ENCODE measurements at places on chromosomes 5 and 9.

GRCh38 chr9:32969270-32969669, 32.2 kb downstream of the APTX start:
- DNase-seq, result no peak

- DNase-seq, result peak; percentile 62
Observed at GRCh38 chr9:33415501-33416038, 13.2 kb upstream of the AQP7 start.

DNA sequence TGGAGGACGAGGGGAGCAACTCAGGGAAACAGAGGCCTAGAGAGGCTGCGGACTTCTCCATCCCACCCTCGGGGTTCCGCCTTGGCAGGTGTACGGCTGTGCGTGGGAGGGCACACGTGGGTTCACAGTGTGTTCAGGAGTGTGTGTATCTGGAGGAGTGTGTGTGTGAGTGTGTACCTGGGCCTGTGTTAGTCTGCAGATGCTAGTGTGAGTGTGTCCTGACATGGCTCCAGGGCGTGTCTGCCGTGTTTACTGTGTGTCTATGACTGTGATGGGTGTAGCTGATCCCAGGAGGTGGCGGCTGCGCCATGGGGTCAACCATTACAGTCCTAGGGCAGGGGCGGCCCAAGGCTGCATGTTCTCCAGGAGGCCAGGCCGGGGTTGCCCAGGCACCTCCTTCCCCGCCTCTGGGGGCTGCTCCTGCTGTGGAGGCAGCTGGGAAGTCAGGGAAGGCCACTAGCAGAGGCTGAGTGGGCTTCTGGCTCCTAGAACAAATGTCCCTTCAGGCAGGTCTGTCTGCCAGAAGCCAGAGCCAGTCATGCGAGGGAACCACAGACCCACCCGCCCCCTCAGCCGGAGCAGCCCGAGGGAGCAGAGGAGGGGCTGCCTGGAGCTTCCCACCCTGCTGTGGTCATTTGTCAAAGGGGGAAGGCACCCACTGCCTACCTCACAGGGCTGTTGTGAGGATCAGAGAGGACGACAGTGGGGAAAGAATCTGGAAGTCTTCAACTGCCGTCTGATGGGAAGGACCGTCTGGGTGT, 21.4 kb downstream of the CRB2 start:
- no peak for DNase-seq

- DNase-seq, result no peak
Observed at GRCh38 chr5:130549884-130550561, 615.0 kb downstream of the HINT1 start.

DNA sequence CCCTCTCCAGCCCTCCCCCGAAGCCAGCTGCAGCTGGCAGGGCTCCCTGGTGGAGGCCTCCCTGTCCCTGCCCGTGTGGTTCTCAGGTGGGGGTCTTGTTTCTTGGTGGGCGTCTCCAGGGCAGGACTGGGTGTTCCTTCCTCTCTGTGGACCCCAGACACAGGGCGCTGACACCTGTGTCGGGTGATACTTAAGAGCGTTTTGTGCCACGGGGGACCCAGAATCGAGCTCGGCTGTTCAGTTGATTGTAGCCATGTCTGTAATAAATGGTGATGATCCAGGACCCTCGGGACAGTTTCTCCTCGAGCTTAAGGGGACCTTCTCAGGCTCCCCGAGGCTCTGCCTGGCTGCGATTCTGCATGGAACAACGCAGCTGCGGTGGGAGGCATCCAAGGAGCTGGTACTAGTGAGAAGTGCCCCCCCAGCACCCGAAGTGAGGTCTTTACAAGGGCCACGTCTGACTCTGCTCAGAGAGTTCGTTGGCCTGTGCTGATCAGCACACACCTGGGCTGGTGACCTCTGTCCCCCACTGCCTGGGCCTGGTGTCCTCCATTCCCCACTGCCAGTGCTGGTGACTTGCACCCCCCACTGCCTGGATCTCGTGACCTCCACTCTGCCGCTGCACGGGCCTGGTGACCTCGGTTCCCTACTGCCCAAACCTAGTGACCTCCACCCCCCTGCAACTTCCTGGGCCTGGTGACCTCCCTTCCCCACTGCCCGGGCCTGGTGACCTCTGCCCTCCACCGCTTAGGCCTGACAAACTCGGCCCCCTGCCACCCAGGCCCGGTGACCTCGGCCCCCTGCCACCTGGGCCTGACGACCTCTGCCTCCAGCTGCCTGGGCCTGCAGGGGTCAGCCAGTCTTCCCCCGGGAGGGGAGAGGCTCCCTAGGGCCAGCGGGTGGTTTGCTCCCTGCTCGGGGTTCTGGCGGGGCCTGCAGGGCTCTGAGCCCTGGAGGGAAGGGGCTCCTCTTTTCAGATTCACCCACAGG, 36.0 kb downstream of the NDUFS6 start:
- no peak for DNase-seq

GRCh38 chr9:2242831-2243330, 227.7 kb downstream of the SMARCA2 start:
- DNase-seq, result peak; percentile 17

GRCh38 chr9:101668421-101668820, 70.0 kb downstream of the GRIN3A start:
- no peak for DNase-seq

DNA sequence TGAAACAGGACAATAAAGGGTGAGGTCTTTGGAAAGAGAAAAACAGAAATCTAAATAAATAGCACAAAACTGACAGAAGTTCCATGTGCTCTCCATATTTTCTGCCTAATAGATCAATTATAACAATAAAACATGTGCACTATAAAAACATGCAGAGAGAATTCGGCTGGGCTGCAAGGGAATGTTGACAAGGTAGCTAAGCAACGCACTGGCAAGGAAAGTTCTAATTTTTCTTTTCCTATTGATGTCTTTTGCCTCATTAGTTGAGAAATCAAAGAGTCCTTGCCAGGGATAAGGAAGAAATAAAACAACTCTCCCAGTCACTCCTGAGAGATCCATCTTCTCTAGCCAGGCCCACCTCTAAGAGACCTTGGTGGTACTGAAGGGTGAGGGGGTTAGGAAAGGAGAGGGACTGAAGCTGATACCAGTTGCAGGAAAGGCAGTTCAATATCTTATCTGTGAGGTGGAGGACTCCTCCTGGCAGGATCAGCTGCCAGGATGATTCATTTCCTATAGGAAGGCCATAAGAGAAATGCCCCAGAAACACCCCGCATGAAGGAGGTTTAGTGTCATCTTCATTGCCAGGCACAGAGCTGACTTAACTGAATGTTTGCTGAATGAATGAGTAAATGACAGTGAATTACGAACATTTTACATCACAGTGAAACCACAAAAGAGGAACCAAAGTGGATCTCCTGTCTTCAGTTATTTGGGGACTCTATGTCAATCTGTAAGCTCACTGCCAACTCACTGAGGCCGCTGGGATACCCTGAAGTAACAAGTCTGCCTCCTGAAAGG, 63.7 kb upstream of the IFNK start:
- no peak for DNase-seq

- no peak for DNase-seq
Observed at GRCh38 chr5:139368613-139369012, 14.5 kb downstream of the SLC23A1 start.

DNA sequence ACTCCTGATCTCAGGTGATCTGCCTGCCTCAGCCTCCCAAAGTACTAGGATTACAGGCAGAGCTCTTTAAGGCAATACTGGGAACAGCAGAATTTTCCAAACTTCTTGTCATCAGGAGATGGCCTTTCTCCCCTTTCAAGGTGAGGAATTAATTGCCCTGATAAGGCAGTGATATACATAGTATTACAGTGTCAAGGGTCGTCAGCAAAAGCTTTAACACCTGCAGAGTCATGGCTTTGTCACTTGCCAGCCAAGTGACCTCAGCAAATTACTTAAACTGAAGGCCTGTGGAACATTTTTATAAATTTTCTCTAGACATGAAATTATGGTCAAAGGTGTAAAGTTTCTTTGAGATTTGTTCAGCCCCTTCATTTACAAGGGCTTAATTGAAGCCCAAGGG, 59.5 kb downstream of the FBXO38 start:
- no peak for DNase-seq

- DNase-seq, result no peak
Observed at GRCh38 chr9:132712753-132713152, 42.5 kb downstream of the GTF3C4 start.

DNA sequence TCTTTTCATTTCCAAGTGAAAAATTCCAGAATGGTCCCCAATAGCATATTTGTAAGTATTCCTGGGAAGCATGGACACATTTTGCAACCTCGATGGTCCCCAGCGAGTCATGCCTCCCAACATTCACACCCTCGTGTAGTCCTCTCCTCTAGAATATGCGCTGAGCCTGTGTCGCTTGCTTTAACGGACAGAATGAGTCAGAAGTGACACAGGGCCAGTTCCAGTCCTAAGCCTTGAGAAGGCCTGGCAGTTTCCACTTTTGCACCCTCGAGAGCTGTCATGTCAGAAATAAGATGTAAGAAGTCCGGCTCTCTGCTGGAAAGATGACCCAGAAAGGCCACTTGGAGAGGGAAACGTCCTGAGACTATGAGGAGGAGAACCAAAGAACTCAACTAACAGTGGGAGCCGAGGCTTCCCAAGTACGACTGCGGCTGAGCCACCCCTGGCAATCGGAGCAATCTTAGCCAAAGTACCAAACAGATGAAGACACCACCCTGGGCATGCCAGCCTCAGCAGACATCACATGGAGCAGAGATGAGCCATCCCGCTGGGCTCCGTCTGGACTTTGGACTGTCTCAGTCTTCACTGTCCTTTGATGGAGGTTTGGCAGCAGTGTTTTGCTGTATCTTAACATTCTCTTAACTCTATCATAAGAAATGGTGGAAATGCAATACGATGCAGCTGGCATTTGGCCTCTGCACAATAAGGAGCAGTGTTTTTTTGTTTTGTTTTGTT, 42.6 kb upstream of the GFPT2 start:
- no peak for DNase-seq

GRCh38 chr5:157167214-157167621, 1.2 kb upstream of the GARIN3 start:
- DNase-seq, result no peak

- DNase-seq, result no peak
Observed at GRCh38 chr5:20559845-20560244, 571.8 kb upstream of the CDH18 start.

DNA sequence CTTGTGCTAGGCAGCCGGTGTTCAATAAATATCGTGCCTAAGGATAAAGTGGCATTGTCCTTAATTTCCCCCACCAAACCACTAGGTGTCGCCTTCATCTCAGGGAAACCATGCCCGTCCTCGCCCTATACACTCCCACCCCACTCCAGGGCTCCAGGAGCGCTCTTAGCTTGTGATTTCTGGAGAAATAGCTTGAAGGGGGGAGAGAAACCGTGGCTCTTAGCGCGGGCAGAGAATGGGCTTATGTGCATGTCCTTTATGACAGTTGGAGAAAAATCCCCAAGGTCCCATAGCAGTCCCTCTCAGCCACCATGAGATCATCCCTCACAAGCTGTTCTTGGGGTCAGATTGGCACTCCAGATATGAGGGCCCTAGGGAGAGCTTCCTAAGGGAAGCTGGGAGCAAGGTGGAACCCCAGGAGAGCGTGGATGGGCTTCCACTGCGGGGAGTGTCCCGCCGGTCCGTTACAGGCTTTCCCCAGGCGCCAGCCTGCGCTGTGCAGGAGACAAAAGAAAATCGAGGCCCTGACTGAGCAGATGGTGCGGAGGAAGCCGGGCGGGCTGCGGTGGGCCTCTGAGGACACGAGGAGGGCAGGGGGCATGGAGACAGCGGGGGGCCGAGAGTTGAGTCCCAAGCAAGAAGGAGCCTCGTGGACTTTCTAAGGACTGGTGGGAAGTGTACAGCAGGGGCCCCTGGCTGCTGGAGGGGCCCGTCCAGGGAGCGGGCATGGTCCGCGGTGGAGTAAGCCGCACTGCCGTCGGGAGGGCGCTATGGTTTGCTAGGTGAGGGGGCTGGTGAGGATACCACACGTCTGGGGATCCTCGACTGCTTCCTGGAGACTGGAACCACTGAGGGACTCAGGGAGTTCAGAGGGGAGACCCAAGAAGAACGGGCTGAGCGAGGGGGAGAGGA, 750 bp upstream of the NPR2 start:
- DNase-seq, result peak; percentile 67

DNA sequence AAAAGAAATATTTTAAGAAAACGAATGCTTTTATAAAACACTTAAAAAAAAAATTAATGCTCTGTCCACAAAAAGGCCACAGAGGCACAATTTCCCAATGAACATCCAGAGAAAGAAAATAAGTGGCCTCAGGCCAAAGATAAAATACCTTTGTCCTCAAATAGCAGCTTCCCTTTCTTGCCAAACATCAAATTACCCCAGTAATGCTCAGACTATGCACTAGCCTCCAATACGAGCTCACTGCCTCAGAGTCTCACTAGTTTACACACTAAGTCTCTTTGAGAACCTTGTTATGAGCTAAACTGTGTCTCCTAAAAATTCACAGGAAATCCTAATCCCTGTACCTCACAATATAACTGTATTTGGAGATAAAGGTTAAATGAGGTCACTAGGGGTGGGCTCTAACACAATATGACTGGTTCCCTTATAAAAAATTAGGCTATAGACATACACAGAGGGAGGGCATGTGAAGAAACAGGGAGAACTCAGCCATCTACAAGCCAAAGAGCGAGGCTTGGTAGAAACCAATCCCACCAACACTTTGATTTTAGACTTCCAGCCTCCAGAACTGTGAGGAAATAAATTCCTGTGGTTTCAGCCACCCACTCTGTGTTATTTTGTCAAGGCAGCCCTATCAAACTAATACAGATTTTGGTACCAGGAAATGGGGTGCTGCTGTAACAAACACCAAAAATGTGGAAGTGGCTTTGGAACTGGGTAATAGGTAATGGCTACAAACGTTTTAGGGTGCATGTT, 4.4 kb downstream of the MPDZ start:
- DNase-seq, result no peak

DNA sequence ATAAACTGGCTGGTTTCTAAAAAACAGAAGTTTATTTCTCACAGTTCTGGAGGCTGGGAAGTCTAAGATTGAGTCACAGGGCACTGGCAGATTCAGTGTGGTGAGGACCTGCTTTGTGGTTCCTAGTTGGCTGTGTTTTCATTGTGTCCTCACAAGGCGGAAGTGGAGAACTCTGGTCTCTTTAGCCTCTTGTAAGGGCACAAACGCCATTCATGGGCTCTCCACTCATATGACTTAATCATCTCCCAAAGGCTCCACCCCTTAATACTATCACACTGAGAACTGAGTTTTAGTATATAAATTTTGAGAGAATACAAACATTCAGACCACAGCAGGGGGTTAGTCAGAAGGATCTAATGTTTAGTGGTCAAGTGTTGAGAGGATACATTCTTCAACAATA, 208.2 kb downstream of the SEC61B start:
- no peak for DNase-seq
